Inflammatory macrophage treated with lipopolysaccharide for 1 hour (primary cell): ENCODE measurements at places on chromosomes 16 and 17.

- peak; percentile 95 for DNase-seq
Observed at GRCh38 chr17:29722411-29723198, 99.9 kb upstream of the CORO6 start.

DNA sequence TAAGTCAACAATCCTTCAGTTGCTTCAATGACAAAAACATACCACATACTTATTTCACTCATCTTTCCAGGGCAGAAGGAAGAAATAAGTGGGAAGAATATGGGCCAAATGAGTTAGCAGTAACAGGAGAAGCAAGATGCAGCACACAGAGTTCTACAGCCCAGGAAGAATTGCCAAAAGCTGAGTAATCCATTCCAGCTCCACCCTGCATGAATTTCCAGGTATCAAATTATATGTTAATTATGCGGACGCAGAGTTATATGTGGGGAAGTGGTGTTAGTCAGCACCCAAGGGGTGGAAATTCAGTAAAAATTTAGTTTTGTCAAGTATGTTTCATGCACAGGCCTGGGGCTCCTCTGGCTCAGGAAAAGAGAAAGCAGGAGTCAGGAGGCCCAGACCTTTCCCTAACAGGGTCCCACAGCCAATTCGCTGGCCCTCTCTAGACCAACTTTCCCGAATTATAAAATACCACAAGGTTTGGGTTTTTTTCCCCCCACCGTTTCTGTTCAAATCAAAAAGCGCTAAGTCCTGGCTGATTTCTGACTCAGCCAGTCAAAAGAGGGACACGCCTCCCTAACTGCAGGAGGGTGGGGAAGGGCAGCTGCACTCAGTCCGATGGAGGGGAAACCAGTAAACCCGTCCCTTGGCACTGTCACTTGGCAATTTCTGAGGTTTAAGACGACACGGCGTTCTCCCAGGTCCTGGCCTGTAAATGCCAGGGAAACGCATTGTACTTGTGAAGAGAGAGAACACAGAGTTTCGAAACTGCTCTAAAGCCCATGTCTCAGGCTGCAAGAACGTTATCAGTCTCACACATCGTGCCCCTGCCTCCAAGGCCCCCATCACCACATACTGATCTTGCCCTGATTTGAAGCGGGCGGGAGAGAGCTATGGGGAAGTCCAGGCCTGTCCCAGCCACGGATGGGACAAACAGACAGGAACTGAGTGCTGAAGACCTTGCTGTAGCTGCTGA is 58.1 kb downstream of the ZFHX3 start:
- peak; percentile 55 for DNase-seq

DNA sequence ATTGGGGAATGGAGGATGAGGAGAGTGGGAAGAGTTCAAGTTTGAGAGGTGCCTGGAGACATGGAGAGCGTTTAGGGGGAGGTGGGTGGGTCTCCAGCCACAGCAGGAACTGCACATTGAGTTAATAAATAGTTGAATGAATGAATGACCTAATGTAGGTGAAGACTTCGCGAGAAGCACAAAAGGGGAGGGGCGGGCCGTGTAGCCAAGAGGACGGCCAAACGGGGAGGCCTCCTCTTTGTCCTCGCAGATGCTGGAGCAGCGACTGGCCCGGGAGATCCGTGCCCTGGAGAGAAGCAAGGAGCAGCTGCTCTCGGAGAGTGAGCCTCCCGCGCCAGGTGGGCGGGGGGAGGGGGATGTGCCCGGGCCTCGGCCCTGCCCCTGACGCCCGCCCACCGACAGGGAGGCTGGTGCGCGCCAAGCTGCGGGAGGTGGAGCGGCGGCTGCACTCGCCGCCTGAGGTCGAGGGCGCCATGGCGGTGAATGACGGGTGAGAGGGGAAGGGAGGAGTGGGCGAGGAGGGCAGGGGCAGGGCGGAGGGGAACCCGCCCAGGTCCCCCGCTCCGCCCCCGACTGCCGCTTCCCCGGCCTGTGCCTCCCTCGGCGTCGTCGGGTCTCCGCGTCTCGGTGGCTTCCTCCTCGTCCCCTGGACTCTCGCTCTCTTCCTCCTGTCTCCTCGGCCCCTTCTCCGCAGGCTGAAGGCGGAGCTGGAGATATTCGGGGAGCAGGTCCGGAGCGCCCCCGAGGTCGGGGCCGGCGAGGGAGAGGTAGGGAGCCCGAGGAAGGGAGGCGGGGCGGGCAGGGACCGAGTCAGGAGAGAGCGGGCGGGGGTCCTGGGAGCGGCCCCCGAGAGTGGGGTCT is 12.9 kb downstream of the SYCE1L start:
- peak; percentile 16 for DNase-seq

DNA sequence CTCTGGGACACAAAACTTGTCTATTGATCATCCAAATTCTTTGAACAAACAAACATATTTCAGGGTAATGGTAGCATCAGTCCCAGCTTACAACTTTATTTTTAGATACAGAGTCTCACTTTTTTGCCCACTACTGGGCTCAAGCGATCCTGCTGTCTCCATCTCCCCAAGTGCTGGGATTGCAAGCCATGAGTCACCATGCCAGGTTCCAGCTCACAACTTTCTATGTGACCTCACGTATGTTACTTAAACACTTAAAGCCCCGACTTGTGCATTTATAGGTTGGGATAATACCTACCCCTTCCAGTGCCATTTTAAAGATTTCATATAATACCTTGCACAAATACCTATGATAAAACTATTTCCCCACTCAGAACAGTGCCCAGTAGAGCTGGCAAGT is 42.0 kb upstream of the KSR1 start:
- DNase-seq = peak; percentile 36

DNA sequence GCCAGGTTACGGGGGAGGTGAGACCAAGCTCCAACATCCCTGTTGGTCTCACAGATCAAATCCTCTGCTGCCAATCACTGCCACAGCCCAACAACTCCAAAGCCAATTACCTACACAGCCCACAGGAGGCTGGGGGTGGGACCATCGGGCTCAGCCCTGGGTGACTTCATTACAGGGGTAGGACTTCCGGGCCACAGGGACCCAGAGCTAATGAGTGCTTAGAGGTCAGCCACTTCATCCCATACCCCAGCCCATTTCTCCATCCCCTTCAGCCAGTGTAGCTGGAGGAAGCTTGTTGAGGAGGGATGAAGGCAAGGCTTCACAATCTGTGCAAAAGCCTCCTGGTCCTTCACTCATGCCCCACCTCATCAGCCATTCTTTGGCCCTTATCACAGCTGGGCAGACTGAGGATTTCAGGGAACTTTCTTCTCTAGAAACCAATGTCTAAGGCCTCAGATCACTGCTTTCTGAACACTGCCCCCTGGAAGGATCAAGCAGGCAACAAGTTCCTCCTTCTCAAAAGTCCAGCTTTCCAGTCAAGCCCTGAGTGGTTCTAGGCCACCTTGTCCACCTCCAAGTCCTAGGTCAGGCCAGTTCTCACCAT is 5.8 kb downstream of the FOXN1 start:
- no peak for DNase-seq
